Hypothalamus (tissue), 51 donors: ENCODE measurements at places on chromosomes 7 and 10.

DNA sequence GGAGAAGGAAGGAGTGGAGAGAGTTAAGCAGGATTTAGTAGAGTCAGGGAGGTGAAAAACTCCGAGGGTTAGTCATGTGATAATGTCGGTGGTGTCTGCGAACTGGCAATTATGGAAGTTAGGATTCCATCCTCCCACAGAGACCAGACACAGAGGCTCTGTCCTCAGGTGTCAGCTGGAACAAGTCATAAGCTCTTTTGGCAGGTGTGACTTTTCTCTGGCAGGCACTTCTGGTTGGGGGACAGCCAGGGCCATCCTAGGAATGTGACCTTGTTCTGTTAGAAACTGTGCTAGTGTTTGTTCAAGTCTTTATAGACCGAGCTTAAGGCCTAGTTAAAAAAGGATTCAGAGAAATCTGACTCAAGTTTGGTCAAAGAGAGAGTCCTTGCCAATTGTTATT, 371.0 kb downstream of the DPP6 start:
- no peak for DNase-seq

DNA sequence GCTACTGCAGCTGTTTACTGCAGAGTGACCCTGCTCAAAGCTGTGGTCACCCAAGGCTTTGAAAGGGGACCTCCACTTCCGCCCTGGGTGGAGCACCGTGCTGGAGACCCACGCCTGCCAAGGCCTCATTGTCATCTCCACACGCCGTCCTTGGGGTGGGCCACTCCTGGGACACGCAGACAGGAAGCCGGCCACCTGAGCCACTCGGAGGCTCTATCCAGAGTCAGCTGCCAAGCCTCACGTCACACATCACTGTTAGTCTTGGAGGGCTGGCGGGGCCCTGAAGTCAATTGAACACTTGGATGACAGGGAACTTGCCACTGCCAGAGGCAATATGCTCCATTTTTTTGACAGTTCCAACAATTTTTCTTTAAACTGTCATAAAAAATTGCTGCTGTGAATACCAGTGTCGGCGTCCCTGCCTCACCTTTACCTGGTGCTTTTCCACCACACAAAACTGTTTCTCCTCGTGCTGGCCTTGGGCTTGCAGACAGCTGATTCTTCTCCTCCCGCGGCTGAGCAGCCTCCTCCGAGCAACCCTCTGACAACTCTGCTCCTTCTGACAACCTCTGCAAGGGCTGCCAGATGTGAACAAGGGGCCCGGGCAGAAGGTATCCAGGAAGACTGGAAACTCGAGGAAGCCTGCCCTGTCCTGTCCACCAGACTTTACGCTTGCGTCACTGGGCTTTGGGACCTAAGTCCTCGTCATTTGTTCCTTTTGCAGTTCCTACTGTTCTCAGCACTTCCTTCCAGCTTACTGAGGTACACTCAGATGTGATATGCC, 81.9 kb downstream of the EGFR start:
- DNase-seq: no peak

- no peak for DNase-seq
Measured at GRCh38 chr7:93046641-93047040, 71.1 kb downstream of the SAMD9 start.

DNA sequence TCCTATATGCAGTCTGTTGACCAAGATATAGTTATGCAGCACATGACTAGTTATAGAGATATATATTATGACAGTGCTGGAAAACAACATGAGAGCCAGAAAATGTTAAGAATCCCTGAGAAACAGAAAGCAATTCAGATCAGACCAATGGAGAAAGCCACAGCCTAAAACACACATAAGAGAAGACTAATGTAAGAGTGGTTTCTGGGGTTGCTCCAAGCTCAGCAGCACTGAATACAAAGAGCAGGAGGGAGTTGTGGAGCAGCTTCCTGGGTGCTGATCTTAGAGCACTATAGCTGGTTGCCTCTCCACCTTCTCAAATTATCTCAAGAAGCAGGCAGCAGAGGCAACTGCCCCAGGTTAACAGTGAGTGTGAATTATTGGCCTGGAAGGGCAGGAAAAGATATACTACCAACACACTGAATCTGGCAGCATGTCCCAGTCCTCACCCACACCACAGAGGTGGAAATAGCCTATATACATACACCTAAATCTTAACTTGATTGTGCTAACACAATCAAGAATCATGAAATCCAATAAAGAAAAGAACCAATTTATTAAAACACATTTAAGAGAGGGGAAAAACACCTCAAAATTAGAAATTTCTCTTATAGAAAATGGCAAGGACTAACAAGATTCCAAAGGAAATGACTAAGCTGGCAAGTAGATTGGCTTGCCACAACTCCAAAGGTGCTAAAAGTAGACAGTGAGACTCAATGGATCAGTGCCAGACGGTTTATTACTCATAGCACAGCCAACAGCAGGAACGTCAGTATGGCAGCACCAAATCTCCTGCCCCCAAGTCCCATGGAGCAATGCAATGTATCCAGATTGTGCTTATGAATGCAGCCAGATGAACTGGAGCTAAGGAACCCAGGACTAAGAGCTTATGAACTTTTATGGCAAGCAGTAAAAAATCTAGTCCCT, 5.1 kb downstream of the PTTG1IP2 start:
- no peak for DNase-seq

DNA sequence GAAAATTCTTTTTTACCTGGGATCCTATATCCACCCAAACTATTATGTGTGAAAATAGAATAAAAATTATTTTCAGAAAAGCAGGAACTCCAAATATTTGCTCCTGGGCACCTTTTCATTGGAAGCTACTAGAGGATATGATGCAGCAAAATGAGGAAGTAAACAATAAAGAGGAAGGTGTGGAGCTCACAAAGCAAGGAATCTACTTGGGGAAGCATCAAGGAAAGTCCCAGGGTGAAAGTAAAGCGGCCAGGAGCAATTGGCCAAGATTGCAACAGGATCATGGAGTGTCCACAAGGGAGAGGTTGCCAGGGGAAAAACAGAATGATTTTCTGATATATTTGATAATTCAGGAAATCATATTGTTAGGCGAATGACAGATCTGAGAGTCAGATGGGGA, 80.8 kb downstream of the CARD11 start:
- no peak for DNase-seq
